ENCODE measurements at places on chromosomes 2 and 18. TPM values are rescaled to one million over a fixed set of nuclear protein-coding genes. Genes with fewer than 3 reads are reported as not detected.

- DNase-seq, result peak; percentile 11
Observed at GRCh38 chr18:57210716-57211411, 64.0 kb downstream of the BOD1L2 start.

- DNase-seq, result no peak
Observed at GRCh38 chr18:52341608-52342381, 1.8 kb downstream of the DCC start.

TGFA gene
- total RNA-seq, result 51.3 TPM

ALKAL2 gene
- 0.96 TPM for total RNA-seq
